Brain (organoid and tissue), 16 donors: ENCODE measurements at places on chromosomes 12 and 14.

- no peak for DNase-seq
Measured at GRCh38 chr14:103169954-103170353, 46.7 kb downstream of the TNFAIP2 start.

DNA sequence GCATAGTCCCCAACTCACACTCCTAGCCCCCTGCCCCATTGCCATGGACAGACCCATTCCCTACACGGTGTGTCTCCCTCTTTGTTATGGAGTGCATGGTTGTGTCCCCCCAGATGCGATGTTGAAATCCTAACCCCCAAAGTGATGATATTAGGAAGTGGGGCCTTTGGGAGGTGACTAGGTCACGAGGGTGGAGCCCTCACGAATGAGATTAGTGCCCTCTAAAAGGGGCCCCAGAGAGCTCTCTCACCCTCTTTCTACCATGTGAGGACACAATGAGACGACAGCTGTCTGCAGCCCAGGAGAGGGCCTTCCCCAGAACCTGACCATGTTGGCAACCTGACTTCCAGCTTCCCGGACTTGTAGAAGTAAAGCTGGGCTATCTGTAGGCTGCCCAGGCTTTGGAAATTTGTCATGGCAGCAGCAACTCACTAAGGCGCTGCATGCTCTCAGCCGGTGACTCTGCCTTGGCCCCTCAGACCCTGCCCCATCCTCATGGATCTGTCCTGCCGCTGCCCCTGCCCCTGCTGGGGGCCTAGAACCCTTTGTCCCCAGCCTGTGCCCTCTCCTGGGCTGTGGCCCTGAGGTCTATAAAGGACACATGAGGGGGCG is 318.1 kb upstream of the RTL1 start:
- DNase-seq: no peak

DNA sequence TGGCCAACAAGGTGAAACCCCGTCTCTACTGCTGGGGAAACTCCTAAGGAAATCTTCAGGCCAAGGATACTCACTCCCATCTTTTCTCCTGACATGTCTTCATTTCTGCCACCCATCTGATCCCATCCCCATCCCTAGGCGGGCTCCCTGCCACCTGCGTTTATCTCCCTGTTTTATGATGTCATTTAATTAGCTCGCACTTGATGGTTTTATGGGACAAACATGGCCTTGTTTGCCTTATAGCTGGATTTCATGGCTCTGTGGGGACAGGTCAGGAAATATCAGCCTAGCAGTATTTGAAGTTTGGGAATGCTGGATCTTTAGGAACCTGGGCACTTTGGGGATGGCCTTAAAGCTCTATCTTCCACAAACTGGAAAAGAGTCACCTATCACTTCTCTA is 88.5 kb upstream of the CISTR start:
- DNase-seq: no peak

DNA sequence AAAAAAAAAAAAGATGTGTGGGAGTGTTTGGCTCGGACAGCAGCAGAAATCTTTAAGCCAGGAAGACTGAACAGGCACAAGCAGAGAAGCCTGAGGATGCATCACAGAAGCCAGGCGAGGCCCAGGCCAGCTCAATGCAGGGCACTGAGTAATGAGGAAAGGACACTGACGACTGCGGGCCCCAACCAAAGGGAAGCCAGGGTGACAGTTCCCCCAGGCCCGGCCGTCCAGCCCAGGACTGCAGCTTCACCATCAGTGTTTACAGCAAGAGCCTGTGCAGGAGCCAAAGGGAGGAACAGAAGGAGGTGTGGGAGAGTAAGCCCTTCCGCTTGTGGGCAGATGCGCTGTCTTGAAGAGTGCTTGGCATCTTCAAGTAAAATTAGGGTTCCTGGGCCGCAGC is 205.3 kb upstream of the SFSWAP start:
- no peak for DNase-seq

DNA sequence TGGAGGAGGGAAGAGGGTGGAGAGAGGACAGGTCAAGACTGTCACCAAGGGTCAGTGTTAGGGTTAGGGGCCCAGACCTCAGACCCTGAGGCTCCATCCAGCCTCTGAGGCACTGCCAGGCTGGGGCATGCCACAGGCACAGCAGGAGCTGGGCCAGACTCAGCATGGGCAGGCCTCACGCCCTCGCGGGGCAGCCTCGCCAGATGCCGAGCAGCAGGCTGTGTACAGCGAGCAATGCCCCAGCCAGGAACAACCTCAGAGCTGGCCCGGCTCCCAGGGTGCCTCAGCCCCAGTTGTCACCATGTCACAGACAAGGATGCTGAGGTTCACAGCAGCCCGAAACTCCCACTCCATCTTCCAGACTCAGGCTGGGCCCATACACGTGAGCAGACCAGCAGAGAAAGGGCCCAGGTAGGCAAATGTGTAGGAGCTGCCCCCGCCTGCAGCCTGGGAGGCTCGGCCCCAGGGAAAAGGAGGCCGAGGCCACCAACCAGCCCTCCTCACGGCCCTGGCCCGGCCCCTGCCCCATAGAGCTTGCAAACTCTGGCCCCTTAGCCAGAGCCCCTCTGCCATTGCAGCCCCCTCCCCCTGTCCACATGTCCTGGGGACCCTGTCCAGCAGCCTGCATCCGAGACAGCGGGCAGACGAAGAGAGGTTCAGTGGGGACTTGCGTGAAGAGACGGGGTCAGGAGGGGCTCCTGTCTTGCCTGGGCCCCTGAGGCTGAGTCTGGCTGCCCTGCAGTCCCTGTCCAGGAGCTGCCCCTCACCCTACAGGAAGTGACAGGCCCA is 7.5 kb downstream of the C14orf180 start:
- DNase-seq: peak; percentile 43

DNA sequence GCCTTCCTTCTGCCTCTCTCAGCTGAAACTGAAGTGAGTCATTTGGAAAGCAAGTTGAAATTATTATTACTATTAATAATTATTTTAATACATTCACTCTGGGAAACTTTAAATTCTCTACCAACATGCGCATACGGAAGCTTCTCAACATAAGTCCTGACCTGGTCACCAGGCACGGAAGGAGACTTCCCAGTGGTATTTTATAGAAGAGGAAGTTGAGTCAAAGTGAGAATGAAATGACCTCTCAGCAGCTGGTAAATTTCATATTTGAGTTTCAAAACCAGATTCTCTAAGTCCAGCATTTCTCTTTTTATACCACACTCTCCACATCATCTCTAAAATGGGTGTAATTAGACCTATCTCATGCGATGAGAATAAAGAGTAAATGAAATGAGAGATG is 747.4 kb downstream of the VRK1 start:
- DNase-seq: no peak

GRCh38 chr12:52120951-52121823 is 41.7 kb downstream of the SMIM41 start:
- no peak for DNase-seq

- no peak for DNase-seq
Measured at GRCh38 chr12:27506645-27507189, 17.3 kb upstream of the PPFIBP1 start.

DNA sequence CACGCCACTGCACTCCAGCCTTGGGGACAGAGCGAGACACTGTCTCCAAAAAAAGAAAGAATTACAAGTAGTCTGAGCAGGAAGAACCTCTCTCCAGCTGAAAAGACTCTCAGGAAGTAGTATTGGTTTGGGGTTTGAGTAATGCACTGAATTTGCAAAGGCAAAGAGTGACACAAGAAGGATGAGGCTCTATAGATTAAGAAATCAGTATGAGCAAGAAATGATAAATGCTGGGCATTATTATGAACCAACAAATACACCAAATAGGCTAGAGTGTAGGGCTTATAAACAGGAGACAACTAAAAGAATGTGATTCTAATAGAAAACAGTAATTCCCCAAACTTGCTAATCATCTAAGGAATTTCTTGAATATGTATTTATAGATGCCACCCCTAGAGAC is 2.6 kb upstream of the SLC35E3 start:
- no peak for DNase-seq

DNA sequence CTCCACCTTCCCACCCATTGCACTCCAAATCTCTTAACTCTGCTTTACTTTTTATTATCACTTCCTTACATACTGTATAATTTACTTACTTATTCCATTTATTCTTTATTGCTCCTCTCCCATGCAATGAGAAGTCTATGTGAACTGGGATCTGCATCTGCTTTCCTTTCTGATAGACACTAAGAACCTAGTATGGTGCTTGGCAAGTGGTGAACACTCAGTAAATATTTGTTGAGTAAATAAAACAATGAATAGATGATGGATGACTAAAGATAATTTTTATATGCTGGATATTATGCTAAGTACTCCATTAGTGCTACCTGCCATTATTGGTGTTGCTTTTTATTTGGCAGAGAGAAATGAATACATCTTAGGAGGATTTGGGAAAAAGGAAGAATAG is 151.0 kb downstream of the TPH2 start:
- no peak for DNase-seq

GRCh38 chr12:607541-608001 is 55.7 kb downstream of the NINJ2 start:
- DNase-seq: peak; percentile 33

GRCh38 chr12:111055181-111055880 is 135.0 kb upstream of the MYL2 start:
- DNase-seq: no peak

DNA sequence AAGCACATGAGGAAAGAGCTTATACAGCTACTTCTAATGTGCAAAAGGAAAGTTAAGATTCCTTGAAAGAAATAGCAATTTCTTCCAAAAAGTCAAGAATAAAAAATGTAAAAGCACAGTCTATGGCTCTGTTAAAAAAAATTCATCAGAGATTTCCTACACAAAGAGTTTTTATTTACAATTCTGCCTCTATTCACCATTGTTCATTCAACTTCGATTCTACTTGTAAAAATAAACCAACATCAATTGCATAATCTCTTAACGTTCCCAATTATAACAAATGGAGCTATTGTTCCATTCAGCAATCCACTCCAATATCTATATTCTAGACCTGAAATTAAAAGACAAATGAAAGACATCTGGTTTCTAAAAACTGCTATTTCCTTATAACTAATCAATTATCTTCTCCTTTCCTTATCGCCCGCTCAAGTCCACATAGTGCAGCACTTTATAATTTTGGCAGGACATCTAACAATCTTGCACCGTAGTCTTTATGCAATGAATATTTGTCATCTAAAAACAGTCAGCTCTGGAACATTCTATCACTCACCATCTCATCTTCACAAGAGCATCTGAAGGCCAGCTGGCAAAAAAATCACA is 6.2 kb downstream of the EIF2S3B start:
- no peak for DNase-seq

DNA sequence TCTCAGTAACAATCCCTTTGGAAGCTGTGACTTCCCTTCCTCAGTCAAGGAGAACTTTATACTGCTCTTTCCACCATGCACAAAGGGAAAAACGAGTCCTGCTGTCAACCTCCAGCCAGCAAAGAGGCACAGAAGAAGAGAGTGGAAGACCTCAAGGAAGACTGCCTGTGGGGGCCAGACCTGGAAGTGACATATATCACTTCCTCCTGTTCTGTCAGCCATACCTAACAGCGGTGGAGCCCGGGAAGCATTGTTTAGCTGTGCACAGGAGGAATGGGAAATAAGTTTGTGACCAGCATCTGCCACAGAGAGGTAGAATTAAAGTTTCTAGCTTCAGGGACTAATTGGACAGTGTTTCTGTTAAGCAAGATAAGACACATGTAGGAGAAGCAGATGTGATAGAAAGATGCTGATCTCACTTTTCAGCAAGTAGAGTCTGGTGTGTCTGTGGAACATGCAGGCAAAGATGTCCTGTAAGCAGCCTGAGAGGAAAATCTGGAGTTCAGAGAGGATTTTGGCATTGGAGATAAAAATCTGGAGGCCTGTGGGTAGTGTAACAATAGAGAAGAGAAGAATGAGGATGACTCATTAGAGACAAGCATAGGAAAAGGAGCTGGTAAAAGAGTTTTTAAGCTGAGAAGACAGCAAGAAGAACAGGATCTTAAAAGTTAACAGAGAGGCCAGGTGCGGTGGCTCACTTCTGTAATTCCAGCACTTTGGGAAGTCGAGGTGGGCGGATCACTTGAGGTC is 141.6 kb upstream of the CPSF6 start:
- DNase-seq: no peak

GRCh38 chr12:47722941-47723631 is 2.2 kb downstream of the ENDOU start:
- no peak for DNase-seq

- no peak for DNase-seq
Measured at GRCh38 chr12:7748852-7749251, 1.7 kb upstream of the CLEC4C start.

DNA sequence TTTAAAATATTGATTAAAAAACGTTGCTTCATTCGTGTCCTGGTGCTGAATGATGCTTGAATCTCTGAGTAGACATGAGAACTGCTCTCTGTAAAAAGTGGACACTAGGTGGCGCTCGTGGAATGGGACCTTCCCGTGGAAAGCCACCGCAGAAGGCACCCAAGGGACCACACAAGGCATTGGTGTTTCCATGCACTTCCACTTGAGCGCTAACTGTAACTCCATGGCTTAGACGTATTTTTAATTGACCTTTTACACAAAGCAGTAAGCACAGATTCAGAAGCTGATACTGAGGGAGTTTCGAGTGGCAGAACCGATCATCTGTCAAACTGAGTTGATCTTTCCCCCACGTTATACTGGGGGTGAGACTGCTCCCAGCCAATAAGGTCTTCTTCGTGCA is 135.3 kb downstream of the PRKCH start:
- DNase-seq: peak; percentile 85

DNA sequence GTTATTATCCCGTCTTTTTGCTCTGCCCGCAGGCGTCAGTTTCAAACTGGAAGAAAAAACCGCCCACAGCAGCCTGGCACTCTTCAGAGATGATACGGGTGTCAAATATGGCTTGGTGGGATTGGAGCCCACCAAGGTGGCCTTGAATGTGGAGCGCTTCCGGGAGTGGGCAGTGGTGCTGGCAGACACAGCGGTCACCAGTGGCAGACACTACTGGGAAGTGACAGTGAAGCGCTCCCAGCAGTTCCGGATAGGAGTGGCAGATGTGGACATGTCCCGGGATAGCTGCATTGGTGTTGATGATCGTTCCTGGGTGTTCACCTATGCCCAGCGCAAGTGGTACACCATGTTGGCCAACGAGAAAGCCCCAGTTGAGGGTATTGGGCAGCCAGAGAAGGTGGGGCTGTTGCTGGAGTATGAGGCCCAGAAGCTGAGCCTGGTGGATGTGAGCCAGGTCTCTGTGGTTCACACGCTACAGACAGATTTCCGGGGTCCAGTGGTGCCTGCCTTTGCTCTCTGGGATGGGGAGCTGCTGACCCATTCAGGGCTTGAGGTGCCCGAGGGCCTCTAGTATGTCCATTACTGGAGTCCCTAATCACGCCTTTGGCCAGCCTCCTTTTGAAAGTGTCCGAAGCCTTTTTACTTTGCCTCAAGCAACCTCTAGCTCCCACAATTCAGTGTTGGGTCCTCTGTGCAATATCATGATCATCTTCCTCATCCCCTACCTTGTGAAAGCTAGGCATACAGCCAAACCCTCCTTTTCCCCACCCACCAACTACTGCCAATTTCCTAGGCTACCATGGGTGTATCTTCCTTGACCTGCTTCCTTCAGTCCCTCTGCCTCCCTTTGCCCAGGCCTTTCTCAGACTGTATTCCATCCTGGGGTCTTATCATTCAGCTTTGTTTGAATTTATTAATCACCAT is 891 bp downstream of the SPRYD4 start:
- DNase-seq: no peak

- DNase-seq: no peak
Measured at GRCh38 chr12:120902846-120903411, 1.2 kb downstream of the SPPL3 start.

GRCh38 chr12:103494051-103494733 is 1.6 kb downstream of the C12orf42 start:
- no peak for DNase-seq

GRCh38 chr14:56423544-56423943 is 156.1 kb upstream of the TMEM260 start:
- no peak for DNase-seq

GRCh38 chr14:52846591-52846990 is 55.2 kb upstream of the GNPNAT1 start:
- no peak for DNase-seq
